A172 (cell line): ENCODE measurements at places on chromosomes 1 and 21.

DNA sequence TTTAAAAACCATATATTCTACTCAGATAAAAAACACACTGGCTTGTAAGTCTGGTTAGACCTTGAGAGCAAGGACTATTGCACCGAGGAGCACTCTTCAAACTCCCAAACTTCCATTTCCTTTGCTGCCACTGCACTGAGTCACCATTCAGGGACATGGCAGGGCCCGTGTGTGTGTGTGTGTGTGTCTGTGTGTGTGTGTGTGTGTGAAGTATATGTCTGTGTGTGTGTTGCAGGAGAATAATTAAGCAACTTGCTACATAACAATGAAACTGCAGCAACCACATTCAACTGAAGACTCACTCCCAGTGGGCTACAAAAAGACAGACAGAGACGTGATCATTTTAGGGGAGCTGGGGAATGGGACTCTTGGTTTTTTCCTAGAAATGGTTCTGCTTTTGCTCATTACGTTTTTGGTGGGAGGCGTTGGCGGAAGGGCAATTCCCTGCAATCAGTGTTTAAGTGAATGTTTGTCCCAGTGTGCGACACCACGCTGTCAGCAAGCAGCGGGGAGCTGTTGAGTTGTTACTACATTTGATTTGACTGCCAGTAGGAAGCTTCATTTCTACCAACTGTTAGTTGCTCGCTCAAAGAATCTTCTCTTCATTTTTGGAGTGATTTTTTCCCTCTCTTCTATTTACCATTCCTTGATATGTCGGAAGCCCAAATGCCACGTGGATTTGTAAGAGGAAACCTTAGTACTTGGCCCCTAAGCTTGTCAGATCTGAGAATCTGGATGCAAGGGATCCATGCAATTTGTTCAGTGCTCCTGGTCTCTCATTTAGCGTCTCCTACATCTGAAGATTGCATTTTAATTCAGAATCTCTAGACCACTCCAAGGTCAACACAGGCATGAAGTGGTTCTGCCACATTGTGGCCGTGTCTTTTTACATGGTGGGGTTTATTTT is 36.1 kb downstream of the ESRRG start:
- DNase-seq = peak; percentile 34

GRCh38 chr1:5010236-5010635 is 355.8 kb downstream of the AJAP1 start:
- no peak for DNase-seq

DNA sequence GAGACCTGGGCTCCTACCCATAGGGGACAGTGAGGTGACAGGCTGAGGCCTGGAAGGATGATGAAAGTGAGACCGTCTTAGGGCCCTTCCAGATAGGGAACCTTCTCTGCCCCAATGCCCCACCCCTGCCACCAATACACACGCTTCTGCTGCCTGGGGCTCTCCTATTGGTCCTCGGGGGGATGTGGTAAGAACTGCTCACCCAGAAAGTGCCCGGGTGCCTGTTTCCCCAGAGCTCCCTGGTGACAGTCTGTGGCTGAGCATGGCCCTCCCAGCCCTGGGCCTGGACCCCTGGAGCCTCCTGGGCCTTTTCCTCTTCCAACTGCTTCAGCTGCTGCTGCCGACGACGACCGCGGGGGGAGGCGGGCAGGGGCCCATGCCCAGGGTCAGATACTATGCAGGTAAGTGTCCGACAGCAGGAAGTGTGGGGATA is 948 bp downstream of the SEMA4A start:
- DNase-seq = no peak

DNA sequence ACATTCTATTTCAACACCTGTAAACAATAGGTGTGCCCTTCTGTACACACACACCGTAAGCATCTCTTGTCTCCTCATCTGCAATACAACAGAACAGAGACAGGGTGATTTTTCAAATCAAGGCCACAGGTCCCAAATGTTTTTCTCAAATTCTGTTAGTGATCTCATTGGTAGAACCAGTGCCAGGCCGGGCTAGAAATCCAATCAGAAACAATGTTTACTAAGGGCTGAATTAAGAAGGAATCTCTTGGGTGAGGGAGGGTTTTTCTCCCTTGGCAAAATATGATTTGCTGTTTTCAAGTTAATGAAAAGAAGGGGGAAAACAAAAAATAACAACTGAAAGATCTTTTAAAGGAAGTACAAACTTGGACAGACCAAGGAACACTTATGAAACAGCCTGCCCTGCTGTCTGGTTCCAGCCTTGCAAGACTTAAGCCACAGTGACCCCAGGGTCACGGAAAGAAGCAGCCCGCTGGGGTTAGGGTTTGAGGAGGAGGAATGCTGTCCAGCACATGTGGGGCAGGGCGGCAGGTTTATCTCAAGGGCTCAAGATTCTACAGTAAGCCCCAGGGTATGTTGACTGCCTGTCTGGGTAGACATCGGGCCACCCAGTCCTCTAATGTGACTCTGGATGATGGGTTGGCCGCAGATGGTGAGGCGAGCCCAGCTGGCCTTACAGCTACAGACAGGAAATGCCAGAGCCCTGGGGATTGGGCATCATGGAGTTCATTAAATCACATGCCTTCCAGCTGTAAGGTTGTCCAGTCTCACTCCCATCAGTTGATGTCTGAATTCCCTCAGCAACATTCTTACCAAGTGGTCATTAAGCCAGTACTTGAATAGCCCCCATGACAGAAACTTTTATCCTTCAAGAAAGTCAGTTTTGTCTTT is 73.3 kb upstream of the SLC44A3 start:
- peak; percentile 25 for DNase-seq

- no peak for DNase-seq
Observed at GRCh38 chr1:110648417-110648816, 26.3 kb downstream of the KCNA3 start.

DNA sequence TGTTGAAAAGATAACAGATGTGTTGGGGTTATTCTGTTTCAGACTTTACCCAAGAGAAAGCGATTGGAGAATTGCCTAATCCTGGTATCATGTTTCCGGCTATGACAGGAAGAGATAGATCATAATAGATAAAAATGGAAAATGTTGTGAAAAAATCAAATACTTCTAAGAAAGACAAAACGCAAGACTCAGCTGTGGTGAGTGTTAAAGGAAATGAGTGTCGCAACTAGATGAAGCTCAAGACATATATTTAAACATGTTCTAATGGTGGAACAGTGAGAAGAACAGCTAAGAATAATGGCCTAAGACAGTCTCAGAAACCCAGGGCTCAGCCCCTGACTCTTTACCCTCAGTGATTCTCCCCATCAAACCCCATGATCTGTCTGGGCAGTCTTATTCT is 426.7 kb upstream of the RUNX1 start:
- DNase-seq = peak; percentile 6

DNA sequence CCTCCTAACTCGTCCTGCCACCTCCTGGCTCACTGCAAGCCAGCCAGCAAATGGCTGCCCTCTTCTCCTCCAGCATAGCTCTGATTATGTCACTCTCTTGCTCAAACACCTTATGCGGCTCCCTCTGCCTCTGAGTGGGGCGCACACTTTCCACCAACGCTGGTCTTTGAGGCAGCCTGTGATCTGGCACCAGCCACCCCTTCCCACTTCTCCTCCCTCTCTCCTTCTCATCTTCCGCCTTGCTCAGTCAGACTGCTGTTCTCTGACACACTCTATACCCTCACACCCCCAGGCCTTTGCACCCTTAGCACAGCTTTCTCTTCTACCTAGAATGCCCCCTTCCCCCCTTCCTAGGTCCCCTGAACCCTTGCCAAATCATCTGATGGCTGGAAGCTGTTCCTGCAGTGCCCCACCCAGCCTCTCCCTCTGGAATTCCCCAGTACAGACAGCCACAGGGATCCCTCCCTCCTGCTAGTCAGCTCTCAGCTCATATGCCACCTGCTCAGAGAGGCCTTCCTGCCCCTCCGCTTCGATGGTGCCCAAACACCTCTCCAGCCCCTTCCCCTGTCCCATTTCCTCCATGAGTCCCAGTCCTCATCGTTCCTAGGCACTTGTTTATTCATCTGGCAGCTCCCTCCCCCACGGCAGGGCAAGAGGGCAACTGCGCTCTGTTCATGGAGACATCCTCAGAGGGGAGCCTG is 21.7 kb upstream of the PEF1 start:
- peak; percentile 85 for DNase-seq

DNA sequence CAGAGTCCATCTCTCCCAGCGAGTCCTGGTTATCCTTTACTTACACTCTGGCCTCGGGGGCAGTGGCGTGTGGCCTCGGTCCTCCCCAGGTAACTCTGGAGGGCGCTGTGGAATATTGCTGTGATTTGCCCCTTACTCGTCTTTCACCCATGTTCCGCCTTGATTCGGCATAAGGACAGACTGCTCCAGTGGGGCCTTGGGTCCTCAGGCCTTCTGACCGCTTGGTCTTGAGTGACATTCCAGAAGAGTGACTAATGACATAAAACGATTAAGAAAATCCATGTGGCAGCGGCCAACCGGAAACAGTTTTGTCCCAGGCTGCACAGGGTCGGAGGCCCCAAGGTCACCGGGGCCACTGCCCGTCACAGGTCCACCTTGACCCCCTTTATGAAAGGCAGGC is 11.0 kb downstream of the ICMT start:
- peak; percentile 40 for DNase-seq

- DNase-seq = no peak
Observed at GRCh38 chr1:228475812-228476211, 11.4 kb upstream of the RNF187 start.

DNA sequence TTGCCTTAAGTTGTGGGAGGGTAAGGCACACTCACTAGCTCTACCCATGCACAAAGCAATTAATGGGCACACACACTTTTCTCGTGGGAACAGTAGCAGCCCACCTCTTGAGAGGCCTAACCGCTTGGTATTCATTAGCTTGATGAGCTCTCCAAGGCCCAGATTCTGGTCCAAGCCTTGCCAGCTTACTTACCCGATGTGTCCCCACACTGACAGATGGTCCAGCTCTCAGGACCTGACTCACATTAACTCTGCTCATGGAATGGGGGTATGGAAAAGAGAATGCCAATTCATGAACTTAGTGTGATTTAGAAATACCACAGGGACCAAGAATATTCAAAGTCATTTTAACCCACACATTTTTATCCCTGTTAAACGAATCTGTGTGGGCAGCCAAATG is 106.8 kb upstream of the CACHD1 start:
- no peak for DNase-seq

DNA sequence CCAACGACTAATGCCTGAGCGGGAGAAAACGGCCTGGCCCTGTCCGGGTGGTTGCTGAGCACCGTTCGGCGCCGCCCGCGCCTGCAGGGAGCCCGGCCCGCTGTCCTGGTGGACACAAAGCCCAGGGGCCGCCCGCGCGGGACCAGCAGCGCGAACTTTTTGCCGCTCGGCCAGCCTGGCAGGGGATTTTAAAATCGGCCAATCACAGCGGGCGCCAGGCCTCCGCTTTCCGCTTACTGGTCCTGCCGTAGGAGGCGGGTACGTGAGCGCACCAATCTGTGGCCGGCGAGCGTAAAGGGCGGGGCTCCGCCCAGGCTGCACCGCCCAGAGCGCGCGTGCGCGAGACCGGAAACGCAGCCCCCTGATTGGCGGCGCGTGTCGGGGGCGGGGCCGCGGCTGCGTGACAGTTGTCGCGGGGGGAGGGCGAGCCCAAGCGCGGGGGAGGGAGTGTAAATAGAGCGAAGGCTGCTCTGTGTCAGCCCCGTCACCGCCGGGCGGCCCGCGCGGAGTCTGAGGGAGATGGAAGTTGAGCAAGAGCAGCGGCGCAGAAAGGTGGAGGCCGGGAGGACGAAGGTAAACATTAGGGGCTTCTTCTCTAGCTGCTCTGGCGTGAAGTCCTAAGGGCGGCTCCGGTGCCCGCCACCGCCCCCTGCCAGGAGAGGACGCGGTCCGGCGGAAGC is at the start of the genes C21orf58 and PCNT:
Gene C21orf58 (minus strand): TSS at position 161 of the 680 bp plus-strand sequence. CDS start 1,132 bp downstream, outside the sequence.
Gene PCNT (plus strand): TSS at position 447 of the 680 bp plus-strand sequence. CDS start 73 bp downstream, at position 520.
- peak; percentile 95 for DNase-seq

GRCh38 chr1:1285102-1285571 is 4.9 kb downstream of the SCNN1D start:
- no peak for DNase-seq

GRCh38 chr1:159872891-159873290 is 10.4 kb upstream of the VSIG8 start:
- no peak for DNase-seq

DNA sequence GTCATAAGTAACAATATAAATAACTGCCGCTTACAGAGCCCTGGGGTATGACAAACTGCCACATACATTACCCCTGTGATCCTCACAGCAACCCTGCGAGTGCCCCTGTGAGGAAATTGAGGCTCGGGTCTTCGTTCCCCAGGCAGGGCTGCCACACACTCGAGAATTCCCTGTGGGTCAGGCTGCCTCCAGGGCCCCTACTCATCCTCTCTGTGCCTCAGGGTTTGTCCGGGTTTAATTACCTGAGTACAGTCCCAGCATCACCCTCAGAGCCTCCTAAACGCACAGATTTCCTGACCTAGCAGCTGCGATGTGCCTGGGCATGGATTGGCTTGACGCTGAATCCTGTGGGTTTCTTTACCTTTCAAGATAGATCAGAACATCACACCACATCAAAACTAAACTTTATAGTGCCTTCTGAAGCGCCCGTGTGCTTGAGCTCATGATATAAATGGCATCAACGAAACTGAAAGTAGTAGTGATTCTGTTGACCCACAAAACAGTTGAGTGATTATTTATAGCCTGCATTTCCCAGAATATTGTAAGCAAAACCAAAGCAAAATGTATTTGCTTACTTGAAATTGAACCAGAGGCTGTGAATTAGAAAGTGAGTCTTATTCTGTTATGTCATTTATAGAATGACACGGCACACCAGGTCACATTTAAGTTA is 14.0 kb downstream of the SLC37A1 start:
- DNase-seq = no peak

DNA sequence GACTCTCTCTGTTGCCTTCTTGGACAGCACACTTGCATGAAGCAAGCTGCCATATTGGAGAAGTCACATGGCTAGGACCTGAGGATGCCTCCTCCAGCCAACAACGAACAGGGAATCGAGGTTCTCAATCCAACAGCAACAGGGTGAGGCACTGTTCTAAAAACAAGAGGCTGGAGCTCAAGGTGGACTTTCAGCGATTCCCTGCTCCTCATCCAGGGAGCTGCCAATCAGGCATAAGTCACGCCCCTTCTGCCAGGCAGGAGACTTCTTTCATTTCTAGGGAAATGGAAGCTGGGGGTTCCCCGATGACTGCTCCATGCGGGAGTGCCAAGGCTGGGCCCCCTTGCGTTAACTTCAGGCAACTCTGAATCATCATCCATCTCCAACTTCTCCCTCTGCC is 22.7 kb upstream of the IFNAR1 start:
- peak; percentile 37 for DNase-seq
